ENCODE measurements at places on chromosomes 16 and 17.

DNA sequence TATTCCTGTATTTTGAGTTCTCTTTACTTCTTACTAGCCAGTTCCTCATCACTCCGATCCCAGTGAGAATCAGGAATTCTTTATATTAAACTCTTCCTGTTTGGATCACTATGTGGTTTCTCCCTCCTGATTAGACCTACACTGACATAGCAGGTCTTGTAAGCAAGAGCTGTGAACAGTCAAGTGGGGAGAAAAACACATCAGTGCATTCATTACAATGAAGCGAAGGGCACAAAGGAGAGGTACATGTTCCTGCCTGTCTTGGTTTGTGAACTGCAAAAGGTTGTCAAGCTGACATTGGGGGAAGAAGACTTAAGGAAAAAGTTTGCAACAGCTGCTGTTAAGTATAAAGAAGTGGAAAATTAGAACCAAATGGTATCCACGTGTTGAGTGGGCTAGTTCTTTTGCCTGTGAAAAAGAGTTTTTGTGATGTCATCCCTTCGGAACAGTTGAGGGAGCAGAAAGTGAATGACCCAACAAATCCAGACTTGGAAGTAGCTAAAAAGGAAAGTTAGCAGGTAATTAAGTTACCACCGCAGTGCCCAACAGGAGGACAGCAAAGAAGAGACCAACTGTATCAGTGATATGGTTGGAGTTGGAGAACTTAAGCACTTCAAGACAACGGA, 23.0 kb upstream of the TRIM25 start:
- no peak for DNase-seq

GRCh38 chr17:74687886-74688285, 24.8 kb downstream of the CD300LF start:
- DNase-seq, result no peak

DNA sequence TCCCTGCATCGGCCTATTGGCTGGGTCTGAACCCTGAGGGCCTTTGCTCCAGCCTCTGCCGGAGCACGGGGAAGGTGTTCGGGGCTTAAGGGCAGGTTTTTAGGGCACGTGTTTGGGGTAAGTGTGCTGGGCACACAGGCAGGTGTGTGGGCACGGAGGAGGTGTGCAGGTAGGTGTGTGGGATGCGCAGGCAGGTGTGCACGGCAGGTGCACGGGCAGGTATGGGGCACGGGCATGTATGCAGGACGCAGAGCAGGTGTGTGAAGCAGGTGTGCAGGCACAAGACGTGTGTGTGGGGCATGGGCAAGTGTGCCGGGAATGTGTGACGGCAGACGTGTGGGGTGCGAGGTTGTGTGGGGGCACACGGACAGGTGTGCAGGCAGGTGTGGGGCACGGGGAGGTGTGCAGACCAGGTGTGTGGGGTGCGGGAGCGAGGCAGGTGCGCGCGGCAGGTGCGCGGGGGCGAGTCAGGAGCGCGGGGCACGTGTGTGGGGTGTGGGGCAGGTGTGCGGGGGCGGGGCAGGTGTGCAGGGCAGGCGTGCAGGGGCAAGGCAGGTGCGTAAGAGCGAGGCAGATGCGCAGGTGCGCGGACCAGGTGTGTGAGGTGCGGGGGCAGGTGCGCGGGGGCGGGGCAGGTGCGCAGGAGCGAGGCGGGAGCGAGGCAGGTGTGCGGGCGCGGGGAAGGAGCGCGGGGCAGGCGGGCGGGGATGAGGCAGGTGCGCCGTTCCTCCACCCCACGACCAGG, 28.6 kb upstream of the METRNL start:
- no peak for DNase-seq

DNA sequence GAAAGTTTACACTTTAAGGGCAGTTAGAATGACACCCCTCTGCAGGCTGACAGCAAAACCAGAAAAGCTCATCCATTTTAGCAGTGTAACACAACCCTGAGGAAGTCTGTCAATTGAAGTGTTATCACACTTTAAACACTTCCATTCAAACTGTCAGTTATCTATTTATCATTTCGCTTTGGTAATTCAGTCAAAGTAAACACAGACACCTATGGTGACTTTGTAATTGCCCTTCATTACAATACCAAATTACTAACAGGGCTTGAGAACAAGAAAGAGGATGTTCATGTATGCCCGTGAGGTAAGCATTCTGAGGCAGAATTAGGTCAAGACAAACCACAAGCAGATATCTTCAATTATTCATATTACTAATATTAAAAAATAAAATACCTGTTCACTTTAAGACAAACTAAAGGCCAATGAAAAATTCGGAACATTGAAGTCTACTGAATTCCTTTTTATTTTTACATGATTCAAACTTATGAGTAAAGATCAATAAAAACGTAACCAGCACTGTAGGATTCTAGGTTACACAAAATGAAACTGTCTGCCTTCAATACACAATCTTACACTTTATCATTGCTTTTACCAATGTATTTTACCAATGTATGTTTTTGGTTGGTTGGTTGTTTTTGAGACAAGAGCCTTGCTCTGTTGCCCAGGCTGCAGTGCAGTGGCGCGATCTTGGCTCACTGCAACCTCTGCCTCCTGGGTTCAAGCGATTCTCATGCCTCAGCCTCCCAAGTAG, 57.1 kb downstream of the BRIP1 start:
- DNase-seq, result no peak

DNA sequence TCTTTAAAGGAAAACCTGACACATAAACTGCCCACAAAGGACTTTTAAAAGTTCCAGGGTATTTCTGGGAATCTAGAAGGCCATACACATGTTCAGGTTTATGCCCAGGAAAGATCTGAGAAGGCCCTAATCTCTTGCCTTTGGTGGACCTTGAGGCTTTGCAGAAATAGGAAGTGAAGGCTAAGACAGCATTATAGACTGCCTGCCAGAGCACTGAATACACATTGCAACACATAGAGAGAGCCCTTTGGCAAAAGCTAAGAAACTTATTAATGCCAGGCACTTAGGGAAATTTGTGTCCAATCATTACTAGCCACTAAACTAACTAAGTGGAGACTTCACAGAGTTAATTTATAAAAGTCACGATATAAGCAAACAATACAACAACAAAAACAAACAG, 70.4 kb downstream of the MMD start:
- DNase-seq, result no peak

DNA sequence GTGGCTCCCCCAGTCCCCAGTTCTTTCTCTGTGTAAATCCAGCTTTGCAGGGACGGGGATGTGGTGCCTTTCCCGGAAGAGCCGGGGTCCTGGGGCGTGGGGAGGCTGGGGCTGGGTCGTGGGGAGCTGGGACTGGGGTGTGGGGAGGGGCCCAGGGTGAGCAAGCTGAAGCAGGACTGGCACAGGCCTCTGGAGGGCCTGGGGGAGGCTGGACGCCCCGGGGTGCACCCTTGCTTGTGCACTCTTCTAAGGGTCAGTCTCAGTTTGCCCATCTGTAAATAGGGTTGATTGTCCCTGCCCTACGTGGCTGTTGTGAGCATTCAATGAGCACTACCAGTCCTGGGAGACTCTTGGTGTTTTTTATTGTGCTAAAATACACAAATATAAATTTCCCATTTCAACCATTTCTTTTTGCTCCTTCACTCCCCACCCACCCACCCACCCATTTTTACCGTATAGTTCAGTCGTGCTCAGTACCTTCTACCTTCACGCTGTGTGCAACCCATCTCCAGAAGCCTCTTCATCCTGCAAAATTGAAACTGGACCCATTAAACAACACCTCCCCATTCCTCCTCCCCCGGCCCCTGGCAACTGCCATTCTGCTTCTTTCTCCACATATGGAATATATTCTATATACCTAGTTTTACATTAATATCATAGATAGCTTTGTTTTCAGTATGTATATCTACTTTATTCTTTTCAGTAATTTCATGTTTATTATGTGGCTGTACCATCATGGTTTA, 7.8 kb upstream of the TBC1D3B start:
- DNase-seq, result no peak

DNA sequence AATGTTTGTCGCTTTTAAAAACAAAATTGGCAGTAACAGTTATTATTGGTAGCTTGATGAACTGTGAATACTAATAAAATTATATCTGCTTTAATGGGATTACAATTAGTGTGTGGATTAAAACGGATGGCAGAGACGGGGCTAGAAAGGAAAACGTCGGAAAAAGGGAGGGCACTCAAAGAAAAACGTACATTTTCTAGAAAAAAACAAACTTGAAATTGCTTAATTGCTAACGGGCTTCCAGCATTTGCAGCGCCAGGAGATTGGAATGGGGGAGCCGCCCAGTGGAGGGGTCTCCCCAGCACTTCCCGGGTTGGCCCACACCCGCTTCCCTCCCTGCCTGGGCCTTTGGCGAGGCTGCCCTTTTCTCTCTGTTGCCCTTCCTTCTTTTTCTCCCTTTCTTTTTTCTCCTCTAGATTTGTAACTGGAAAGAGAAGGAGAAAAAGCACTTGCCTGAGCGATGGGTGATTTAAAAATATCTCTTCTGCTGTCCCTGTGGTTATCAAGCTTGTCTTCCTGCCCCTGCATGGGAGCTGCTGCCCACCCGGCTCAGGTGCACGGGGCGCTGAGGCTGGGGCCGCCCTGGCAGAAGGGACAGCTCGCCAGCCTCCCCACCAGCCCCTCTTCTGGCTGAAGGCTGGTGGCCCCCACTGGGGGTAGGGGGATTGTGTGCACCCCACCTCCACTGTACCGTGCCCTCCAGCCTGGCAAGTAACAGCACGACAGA, 5.9 kb downstream of the BAHCC1 start:
- no peak for DNase-seq

DNA sequence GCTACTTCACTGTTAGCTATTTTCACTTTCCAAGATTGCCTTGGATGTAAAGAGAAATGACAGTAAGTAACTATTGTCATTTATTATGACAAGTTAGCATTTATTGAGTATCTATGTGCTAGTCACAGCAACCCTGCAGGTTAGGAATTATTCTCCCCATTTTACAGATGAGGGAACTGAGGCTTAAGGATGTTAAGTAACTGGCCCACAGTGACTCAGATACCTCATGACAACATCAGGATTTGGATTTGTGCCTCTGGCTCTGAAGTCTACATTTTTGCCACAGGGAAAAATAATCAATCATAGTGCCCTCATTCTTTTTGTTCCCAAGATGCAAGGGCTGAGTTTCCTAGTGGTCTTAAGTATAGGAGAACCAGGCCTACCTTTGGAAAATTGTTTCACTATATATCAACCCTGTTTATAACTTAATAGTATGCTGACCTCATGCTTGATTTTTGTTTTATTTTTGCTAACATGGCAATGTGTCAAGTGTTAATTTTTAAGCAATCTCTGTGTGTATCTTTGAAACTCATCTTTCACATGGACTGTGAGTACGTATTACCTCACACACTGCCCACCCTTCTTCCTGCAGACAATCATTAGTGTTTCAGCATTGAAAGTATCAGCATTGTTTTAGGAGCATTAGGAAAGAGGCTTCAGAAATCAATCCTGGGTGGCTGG, 105.0 kb downstream of the TANGO6 start:
- no peak for DNase-seq

GRCh38 chr16:84166796-84167695, 19.8 kb downstream of the TAF1C start:
- DNase-seq, result no peak

GRCh38 chr17:7262935-7263800, 890 bp upstream of the CLDN7 start:
- DNase-seq, result no peak

DNA sequence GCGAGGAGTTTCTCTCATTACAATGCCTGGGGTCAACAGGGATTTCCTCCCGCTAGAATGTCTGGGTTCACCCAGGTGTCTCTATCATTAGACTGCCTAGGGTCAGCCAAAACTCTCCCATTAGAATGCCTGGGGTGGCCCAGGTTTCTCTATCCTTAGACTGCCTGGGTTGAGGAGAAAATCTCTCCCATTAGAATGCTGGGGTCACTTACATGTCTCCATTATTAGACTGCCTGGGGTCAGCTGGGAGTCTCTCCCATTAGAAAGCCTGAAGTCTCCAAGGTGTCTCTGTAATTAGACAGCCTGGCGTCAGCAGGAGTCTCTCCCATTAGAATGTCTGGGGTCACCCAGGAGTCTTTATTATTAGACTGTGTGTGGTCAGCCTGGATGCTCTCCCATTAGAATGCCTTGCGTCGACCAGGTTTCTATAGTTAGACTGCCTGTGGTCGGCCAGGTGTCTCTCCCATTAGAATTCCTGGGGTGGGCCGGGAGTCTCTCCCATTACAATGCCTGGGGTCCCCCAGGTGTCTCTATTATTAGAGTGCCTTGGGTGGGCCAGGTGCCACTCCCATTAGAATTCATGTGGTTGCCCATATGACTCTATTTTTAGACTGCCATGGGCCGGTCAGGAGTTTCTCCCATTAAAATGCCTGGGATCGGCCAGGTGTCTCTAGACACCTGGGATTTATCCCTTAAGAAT, 2272.1 kb downstream of the TP53TG3F start:
- DNase-seq, result no peak

DNA sequence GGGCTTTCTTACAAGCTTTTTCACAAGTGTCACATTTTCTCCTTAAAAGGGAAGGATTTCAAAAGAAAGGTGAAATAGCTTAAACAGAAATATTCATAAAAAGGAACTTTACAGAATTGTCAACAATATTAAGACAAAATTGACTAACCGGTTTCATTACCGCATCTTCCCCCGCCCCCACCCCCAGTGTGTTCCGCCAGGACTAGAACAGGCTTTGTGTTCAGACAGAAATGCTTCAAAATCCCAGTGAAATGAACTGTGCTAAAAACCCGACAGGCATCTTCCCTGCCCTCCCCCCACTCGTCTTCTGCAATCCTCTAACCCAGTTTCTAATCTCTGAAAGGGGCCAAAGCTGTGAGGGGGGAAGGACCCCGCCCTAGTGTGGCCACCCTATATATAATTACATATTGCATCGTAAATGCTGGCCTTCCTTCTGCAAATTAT, 990 bp upstream of the ROGDI start:
- no peak for DNase-seq

GRCh38 chr16:85777583-85778310, 21.6 kb downstream of the EMC8 start:
- DNase-seq, result no peak

GRCh38 chr17:55348749-55349354, 72.8 kb downstream of the MMD start:
- DNase-seq, result peak; percentile 31

GRCh38 chr16:85104147-85104546, 8.1 kb downstream of the CIBAR2 start:
- no peak for DNase-seq

DNA sequence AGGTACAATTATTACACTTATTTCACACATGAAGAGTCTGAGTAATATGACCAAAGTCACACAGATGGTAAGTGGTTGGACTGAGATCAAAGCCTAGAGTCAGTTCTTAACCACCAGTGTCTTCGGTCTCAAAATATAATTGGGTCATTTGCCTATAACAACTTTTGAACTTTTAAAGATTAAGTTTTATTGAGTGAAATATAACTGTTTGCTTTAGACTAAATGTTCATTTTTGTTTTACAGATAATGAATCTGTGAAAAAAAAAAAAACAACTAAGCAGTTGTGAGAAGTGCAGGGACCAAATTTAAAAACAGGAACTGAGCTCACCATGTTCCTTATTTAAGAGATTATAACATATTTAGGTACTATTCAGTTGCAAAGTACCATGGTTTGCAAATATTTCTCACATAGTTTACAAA, 150.1 kb downstream of the ITFG1 start:
- DNase-seq, result no peak

- DNase-seq, result no peak
Observed at GRCh38 chr17:30312226-30312625, 20.5 kb upstream of the BLMH start.

All from stromal cell of bone marrow (primary cell).